ENCODE measurements at places on chromosomes 7 and 10.

DNA sequence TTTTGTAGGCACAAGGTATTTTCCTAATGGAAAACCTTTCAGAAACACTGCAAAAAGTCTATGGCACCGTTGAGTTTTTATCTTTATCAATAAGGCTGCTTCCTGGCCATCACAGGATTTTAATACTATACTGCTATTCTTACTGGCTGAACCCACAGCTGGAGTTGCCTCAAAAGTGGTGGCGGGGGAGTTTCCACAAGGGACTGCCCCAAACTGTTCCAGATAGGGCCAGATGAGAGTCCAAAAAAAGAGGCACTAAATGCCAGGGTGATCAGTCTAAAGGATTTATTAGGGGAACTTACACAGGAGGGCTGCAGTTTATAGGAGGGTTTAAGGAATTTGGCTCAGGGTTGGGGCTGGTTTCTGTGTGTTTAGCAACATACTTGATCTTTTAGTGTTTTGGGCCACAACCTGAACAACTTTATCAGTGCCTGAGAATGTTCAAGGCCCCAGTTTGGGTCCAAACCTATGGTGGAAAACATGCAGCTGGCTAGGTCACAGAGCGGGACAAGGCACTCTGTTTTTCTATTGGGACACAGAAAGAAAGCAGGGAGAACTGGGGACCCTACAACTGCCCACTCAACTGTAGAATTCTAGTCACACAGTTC is 41.4 kb downstream of the STAM start:
- DNase-seq = no peak

- DNase-seq = no peak
Observed at GRCh38 chr10:78357141-78358063, 323.7 kb downstream of the RPS24 start.

GRCh38 chr10:56624082-56624481 is 263.0 kb upstream of the ZWINT start:
- DNase-seq = no peak

- no peak for DNase-seq
Observed at GRCh38 chr10:78597796-78598555, 470.8 kb upstream of the ZMIZ1 start.

DNA sequence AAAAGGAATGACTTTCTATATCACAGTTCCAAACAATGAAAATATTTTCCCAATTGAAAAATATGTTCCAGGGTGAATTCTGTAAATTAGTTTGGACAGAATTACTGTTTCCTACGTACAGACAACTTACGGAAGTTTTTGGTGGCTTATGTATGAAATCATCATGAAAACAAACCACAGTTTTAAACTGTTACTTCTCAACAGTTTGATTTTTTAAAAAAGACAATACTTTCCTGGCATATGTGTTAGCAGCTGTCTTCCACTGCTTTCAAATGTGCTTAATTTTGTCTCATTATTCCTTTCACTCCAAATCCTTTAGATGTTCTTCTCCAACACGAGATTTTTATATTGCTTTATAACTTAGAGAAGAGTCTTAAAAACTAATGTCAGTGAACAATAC is 56.2 kb downstream of the SEMA3A start:
- DNase-seq = no peak

DNA sequence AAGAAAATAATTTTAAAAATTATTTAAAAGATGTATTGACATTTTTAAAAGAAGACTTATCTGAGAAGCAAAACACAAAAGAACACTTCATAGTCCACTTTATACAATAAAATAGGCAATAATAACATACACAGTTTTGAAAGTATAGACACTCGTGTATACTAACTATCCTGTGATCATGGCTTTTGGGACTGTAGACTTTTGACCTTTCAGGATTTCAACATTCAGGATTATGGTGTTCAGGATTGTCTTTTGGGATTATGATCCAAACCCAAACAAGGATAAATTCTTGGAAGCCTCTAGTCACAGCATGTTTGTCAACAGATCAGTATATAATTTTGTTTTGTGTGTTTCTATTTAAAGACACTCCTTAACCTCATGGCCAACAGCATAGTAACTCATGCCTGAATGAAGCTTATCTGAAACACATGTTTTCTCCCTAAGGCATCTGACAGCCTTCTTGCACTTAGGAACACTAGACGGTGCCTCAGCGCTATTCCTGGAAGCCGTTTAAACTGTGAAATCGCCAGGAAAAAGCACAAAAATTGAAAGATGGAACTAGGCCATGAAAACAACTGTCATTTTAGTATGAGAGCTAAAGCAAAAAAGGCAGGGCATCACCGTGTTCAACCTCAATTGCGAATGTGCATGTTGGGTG is 29.9 kb downstream of the GSAP start:
- no peak for DNase-seq

- no peak for DNase-seq
Observed at GRCh38 chr10:35614312-35614711, 9.2 kb downstream of the GJD4 start.

DNA sequence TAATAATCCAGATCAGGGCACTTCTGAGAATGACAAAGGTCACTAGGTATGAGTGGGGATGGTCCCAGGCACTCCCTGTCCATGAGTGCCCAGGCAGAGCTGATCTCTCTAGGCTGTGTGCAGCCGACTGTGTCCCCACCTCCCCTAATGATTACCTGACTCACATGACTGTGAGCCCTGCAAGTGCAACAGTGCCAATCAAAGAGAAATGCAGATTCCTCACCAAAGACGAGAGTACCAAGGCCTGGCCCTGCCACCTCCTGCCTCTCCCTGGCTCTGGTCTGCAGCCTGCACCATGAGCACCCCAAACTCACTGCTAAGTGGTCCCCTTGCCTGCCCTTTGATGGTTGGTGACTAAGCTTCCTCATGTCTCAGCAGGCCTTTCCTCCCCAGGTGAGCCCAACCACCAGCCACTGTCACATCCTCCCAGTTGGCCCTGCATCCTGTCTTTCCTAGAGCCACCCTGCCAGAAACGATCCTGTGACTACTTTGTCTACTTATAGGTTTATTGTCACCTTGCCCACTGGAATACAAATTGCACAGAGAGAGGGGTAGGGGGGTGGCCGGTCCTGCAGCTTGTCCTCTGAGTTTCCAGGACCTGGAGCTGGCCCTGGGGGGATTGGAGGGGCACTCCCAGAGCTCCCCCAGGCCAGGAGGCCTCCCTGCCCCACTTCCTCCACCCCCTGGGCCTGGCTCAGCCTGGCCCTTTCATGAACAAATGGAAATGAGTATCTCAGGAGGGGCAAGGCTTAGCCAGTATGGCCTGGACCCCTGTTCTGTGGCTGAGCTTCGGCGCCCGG is 22.4 kb upstream of the GDF10 start:
- peak; percentile 22 for DNase-seq

GRCh38 chr7:117872561-117873309 is 506 bp downstream of the CTTNBP2 start:
- no peak for DNase-seq

GRCh38 chr7:45161842-45162241 is 4.3 kb downstream of the RAMP3 start:
- no peak for DNase-seq

DNA sequence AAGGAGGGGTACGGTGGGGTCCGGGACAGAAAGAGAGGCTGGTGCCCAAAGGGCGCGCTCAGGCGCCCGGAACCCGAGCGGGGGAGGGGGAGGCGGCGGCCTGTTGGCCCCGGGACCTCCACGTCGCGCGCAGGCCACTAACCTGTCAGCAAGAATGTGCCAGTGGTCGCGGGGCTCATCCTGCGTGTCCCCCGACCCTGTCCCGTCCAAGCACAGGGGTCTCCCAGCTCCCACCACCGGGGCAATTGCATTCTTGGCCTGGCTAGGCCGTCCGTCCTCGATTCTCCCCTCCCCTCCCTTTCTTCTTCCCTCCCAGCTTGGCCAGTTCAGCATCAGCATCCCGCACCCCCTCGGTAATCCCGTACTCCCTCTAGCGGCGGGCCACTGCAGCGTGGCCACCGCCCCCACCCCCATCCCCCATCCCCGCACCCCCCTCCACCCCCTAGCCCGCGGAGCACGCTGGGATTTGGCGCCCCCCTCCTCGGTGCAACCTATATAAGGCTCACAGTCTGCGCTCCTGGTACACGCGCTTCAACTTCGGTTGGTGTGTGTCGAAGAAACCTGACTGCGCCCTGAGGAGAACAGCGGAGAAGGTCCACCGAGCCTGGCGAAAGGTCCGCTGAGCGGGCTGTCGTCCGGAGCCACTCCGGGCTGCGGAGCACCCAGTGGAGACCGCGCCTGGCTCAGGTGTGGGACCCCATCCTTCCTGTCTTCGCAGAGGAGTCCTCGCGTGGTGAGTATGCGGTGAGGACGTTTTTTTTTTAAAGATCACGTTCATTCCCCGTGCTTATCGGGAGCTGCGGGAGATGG is at the start of gene SGCE:
TSS of gene SGCE (minus strand) at position 286 of the 810 bp plus-strand sequence. CDS start at position 251, 35 bp downstream.
- DNase-seq = peak; percentile 7

GRCh38 chr10:93941606-93942005 is 47.8 kb downstream of the SLC35G1 start:
- no peak for DNase-seq

GRCh38 chr10:102117391-102118159 is 2.6 kb downstream of the LDB1 start:
- peak; percentile 98 for DNase-seq

DNA sequence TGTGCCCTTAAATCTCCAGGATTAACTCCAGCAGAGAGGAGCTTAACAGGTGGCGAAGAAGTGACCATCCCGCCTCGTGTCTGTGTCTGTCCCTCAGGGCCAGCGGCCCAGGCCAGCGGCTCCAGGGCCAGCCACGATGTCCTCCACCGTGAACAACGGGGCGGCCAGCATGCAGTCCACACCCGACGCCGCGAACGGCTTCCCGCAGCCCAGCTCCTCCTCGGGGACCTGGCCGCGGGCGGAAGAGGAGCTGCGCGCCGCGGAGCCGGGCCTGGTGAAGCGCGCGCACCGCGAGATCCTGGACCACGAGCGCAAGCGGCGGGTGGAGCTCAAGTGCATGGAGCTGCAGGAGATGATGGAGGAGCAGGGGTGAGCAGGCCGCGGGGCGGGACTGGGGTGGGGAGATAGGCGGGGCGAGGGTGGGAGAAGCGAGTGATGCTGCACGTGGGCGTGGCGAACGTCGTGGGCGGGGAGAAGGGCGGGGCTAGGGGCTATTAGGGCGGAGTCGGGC is 33.3 kb downstream of the SRRM3 start:
- DNase-seq = no peak

DNA sequence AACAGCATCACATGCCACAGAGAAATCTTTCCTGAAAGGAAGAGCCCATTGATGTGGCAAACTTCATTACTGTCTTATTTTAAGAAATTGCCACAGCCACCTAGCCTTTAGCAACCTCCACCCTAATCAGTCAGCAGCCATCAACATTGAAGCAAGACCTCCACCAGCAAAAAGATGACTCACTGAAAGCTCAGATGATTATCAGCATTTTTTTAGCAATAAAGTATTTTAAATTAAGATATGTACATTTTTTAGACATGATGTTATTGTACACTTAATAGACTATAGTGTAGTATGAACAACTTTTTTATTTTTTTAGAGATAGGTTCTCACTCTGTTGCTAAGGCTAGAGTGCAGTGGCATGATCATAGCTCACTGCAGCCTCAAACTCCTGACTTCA is 14.8 kb downstream of the STEAP1B start:
- no peak for DNase-seq

- no peak for DNase-seq
Observed at GRCh38 chr7:27419581-27420177, 177.1 kb downstream of the EVX1 start.

DNA sequence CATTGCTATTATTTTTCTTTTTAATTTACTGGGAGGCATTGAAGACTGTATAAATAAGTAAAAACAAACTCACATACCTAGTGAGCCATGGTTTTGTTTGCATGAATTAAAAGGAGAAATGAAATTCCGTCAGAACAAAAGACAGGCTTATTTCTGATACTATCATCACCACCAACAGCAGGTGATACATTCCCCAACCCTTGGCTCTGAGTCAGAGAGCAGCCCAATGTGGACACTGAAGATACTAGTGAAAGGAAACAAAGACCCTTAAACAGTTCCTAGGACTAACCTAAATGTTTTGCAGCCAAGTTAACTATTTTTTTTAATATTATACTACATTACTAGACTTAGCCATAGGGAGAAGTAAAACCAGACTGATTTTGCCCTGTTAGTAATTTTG is 31.6 kb downstream of the CHRM2 start:
- no peak for DNase-seq

DNA sequence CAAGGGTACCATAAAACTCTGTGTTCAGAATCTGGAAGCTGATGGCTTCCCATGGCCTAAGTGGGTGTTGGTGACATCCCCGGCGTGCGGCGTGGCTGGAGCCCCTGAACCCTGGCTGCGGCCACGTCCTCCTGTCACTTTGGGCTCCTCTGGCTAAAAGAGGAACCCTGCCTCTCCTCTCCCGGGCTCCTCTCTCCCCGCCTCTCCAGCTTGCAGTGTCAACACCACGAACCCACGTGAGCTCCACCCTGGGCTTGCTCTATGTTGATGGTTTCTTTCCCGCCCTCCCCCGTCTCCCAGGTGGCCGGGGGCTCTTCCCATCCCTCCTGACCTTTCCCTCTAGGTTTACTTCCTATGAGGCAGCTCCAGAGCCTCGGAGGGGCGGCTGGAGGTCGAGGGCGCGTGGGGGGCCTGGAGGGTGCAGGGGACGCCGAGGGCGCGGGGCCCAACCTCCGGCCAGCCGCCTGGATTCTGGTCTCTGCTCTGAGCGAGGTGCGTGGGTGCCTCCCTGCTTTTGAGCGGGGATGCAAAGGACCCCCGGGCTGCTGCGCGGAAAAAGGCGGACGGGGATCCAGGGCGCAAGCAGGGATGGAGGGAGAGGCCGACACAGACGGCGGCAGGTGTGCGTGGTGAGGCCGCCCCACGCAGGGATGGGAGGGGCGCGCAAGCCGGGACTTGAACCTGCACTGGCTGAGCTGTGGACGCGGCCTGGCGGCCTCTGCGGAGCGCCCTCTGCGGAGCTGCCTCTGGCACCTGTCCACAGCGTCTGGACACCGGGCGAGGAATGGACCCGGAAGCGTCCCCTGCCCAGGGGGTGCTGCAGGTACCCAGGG is 115.5 kb upstream of the DIP2C start:
- peak; percentile 84 for DNase-seq

DNA sequence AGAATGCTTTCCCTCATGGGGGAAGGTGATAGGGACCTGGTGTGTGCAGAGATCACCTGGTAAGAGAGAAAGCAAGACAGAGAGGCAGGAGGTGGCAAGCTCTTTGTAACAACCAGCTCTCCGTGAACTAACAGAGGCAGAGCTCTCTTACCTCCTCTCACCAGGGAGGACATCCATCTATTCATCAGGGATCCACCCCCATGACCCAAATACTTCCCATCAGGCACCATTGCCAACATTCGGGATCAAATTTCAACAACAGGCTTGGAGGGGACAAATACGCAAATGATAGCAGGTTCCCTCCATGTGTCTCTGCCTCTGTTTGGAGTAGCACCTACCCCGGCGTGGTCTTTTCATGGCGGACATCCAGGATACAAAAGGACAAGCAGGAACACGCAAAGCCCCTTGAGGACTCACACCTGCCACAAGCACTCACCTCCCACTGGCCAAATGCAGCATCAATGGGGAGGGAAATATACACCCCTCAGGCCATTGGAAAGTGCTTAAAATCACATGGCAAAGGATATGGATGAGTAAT is 431.2 kb upstream of the AUTS2 start:
- DNase-seq = no peak

All from Kasumi-1 (cell line).